ENCODE measurements at places on chromosomes 7 and 10. TPM values are rescaled to one million over a fixed set of nuclear protein-coding genes. Genes with fewer than 3 reads are reported as not detected.
A peak's percentile ranks its signal among the peaks of the same experiment; 100 is the strongest.

DNA sequence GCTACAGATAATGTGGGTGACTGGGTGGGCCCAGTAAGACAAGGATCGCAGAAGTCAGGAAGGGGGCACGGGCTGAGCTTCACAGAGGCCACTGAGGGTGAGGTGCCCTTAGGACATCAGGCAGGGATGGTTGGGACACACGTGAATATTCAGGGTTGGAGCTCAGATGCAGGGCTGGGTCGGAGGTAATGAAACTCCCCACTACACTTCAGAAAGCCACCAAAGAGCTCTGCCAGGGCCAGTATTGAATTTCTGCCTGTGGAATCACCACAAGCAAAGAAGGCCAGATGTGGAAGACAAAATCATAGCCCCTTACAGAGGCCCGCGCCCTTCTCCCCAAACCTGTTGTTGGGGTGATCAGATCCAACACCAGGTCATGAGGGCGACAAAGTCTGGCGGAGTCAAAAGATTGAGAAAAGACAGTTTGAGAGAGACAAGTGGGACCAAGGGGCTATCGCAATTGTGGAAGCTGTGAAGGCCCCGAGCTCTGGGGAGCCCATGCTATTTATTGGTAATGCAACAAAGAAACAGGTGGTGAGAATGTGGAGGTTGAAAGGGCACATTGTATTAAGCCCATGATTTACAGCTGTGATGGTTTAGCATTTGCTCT is 42.4 kb downstream of the STRA8 start:
- no peak for DNase-seq

- peak; percentile 74 for DNase-seq
Observed at GRCh38 chr7:75776295-75776971, 4.4 kb upstream of the CCL26 start.

Gene SLC29A4
- 0.90 TPM for total RNA-seq

DNA sequence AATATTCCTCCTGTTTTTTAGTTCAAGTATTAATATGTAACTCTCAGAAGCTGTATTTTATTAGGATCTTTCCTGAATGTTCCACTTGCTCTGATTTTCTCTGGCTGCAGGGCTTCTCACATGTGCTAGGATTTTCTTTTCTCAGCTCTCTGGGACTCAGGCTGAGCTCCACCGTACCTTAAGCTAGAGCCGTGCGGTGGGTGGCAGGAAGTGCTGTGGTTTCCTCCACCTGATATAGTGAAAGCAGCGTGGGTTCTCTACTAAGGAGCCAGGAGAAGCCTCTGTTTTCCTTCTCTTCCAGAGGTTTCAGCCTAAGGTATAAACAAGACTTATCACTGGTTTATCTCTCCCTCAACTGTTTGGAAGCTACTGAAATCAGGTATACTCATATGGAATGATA is 433.6 kb downstream of the NRG3 start:
- DNase-seq: no peak

- DNase-seq: no peak
Observed at GRCh38 chr7:16586081-16586874, 59.3 kb downstream of the ANKMY2 start.

GRCh38 chr10:98892523-98892922 is 343.1 kb downstream of the HPSE2 start:
- DNase-seq: no peak

Gene OR2A1
- total RNA-seq: 0.27 TPM

DNA sequence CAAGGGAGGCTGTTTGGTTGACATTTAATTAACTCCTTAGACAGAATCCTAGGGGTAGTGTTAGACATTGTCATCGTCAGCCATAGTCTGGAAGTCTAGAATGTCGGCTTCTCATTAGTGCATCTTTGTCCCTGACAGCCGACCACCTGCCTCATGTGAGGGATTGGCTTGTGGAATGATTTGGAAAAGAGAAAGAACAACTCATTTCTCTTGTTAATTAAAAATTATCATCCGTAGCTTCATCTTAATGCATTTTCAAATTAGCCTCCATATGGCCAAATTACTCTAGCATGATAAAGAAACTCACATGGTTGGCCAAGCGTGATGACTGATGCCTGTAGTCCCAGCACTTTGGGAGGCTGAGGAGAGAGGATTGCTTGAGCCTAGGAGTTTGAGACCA is 97.7 kb upstream of the PARD3 start:
- no peak for DNase-seq

Gene GIMAP8
- total RNA-seq: 0.09 TPM

GRCh38 chr10:6491841-6492609 is 88.1 kb downstream of the PRKCQ start:
- no peak for DNase-seq

GRCh38 chr7:111735661-111736551 is 173.6 kb upstream of the IMMP2L start:
- DNase-seq: peak; percentile 87

DNA sequence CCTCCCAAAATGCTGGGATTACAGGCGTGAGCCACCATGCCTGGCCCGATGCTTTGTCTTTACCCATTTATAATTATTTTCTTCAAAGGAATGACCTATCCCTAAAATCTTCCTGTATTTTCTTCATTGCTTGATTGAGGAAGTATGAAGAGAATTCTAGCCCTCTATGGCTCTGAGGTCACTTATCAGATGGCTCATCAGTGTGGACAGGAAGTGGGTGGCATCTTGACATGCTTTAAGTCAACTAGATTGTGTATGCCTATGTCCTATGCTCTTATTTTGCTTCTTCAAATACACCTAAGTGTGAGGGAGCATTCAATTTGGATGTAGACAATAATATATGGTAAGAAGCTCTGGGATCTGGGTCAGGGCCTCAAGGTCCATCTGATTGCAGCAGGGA is 1020.5 kb downstream of the LRMDA start:
- DNase-seq: no peak

DNA sequence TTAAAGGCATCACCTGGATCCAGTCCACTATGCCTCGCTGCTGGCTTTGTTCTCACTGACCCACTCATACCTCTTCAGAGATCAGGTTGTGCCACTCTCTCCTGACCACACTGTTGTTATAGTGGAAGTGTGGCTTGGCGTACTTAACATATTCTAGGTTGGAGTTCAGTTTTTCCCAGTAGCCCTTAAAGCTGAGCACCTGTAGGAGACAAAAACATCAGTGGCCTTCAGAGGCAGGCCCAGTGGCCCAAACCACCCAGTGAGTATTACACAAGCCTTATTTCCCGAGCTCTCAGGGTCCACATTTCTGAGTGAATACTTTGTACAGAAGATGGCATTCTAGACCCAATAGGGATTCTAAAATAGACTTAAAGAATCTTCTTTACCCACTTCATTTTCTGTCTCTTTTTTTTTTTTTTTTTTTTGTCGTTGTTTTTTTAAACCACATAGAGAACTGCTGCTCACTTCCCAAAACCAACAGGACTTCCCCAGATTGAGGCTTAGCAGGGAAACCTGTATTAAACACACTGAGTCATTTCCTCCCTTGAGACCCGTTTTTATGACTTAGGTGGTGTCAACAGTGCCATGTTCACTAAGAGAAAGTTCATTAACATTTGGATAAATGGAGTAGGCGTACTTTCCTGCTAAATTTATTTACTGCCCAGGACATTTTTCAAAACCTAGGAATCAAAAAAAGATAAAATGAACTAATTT is 85.8 kb downstream of the GSAP start:
- no peak for DNase-seq

- peak; percentile 1 for DNase-seq
Observed at GRCh38 chr10:120131183-120131582, 238.7 kb downstream of the SEC23IP start.

Gene LEP
- under 0.01 TPM for total RNA-seq

DNA sequence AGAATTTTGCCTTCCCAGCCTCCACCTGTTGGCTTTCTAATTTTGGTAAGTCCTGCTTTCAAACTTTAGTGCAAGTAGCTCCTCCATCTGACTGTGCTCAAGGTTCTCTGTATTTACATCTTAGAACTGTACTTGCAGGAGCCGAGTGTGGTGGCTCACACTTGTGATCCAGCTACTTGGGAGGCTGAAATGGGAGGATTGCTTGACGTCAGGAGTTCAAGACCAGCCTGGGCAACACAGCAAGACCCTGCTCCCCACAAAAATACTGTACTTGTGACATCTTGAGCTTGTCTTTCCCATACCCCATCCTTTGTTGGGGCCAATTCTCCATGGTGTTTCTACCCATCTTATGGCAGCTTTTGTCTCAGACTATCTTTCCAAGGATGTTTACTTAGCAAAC is 4.7 kb upstream of the VDAC2 start:
- DNase-seq: no peak

DNA sequence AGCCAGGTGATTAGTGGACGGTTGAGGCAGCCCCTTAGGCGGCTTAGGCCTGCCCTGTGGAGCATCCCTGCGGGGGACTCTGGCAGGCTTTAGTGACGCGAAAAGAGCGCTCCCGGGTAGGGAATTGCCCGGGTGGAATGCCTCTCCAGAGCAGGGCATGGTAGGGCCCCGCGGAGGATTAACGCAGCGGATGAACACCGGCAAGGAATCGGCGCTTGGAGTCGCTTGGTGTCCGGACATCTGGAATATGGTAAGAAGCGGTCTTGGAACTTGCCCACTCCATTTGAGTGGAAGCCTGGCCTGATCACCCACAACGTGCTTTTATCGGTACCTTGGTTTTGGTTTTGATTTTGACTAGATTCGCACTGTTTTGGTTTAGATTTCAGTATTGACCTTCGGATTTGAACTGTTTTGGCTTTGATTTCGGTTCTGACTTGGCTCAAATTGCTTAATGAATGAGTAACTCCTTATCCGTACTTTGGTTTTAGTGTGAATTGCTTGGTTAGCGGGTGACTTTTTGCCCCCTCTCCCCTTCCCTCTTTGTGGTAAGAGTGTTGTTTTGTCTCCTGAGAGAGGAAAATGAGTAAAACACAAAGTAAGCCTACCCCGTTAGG is 24.2 kb upstream of the CHST3 start:
- no peak for DNase-seq

Measured in fibroblast of the aortic adventitia (primary cell).